ENCODE measurements at places on chromosomes 2 and 18. TPM values are rescaled to one million over a fixed set of nuclear protein-coding genes. Genes with fewer than 3 reads are reported as not detected.

The PIAS2 gene
- total RNA-seq, result 41.3 TPM

DNA sequence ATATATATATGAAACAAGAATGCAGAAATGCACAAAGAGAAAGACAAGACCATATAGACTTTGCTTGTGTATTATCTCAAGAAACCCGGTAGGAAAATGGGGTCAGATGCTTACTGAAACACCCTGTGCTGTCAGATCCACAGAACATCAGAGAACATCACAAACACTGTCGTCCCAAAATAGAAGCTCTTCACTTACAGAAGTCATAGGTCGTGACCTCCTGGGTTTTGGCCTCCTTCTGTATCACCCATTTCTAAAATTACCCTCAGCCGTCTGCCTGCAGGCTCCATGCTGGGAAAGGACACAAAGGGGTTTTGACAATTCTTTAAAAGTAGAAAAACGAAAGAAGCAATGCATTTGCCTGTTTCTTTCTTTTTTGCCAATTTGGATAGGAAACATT is 137.9 kb downstream of the PAX3 start:
- no peak for DNase-seq

The GRHL1 gene
- total RNA-seq, result 18.0 TPM

The MEP1B gene
- total RNA-seq, result 0.42 TPM

The GPR55 gene
- total RNA-seq, result 0.22 TPM

The VAMP8 gene
- total RNA-seq, result 73.3 TPM

DNA sequence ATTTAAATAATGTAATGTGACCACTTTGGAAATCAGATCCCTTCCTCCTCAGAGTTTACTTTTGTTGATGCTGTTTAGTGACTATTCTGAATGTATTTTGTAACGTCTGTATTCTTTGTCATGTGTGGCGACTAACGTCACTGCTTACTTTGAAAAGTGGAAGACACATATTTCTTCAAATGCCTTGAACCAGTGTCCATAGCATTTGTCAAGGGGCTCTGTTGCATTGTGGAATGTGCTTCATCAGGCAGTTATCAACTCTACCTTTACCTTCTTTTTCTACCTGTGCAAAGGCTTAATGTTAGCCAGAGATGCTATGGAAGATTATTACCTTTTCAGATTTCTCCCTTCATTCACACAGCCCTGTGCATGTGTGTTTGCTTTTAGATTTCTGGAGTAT is 162.4 kb downstream of the ZNF407 start:
- DNase-seq, result no peak

DNA sequence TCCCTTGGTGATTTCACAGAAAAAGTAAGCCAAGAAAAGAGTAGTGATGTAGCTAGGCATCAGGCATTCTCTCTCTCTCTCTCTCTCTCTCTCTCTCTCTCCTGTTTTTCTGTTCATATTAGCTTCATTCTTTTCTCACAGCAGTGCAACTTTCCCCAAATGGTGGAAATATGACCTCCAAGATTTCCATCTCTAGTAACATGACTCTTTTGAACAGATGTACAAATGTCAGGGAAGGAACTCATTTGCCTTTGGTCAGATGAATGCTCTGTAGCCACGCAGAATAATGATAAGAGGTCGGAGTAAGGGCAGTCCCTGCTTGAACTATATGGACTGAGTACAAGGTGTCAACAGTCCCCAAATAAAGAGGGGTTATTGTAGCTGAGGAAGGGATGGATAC is 316.2 kb downstream of the GALNT13 start:
- DNase-seq, result no peak

GRCh38 chr2:236752096-236752495 is 182.5 kb downstream of the ACKR3 start:
- no peak for DNase-seq

The NT5C1B gene
- not detected for total RNA-seq

GRCh38 chr2:197911667-197912066 is 107.3 kb downstream of the PLCL1 start:
- no peak for DNase-seq

- no peak for DNase-seq
Measured at GRCh38 chr2:234335661-234336228, 161.1 kb downstream of the ARL4C start.

DNA sequence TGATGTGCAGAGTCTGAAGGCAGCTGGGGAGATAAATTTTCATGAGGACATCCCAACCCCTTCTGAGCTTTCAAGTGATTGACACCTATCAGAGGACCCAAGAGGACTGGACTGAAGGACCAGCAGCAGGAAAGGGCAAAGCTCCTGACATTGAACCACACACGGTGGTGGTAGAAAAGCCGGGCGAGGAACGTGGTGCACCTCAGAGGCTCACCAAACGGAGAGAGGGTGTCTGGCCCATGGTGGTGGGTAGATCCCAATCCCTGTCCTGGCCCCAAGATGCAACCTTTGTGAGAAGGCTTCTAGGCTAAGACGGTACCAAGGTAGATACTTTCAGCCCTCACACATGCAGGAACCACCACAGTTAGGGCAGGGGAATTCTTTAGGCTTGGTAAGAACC is 52.1 kb downstream of the FRZB start:
- DNase-seq, result no peak

DNA sequence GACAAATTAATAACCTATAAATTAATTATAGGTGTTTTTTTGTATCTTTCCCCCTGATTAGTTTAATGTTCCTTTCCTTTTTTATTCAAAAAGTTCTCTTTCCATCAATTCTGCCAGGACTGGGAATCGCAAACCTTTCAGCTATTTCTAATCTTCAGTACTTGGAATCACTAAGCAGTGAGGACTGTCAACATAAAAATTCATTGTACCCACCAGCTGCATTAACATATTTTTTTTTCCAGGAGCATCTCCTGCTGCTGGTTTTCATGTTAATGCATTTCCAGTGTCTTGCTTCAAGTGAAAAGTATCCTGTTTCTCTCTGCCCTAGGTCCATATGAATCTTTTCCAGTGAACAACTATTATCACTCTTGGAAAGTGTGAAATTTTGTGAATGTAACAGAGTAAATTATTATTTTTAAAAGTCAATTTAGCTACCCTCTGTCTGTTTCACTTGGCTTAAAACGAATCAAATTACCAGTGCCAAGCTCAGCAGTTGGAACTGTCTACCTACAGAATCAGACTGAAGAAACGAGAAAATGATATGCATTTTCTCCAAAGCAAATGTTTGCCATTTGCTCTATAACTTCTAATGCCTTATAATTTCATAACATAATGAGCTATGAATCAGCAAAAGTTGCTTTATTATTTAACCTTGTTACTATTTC is 804.4 kb downstream of the EPHA4 start:
- DNase-seq, result no peak

The ARL5A gene
- total RNA-seq, result 50.6 TPM

The GKN1 gene
- not detected for total RNA-seq

The KCNS3 gene
- 1.1 TPM for total RNA-seq

The RAD51AP2 gene
- total RNA-seq, result not detected

- no peak for DNase-seq
Measured at GRCh38 chr2:224734949-224735348, 18.8 kb upstream of the CCDC195 start.

GRCh38 chr2:235936493-235936892 is 231.7 kb downstream of the GBX2 start:
- DNase-seq, result peak; percentile 43

All from mesenteric fat pad (tissue), 1 donor.